SJCRH30 (cell line): ENCODE measurements at places on chromosomes 16 and 17. TPM values are rescaled to one million over a fixed set of nuclear protein-coding genes. Genes with fewer than 3 reads are reported as not detected.

GRCh38 chr16:10240854-10241613 lies 58.8 kb upstream of the GRIN2A start:
- DNase-seq: no peak

- no peak for DNase-seq
Observed at GRCh38 chr16:50172195-50172922, 19.3 kb downstream of the TENT4B start.

- peak; percentile 87 for DNase-seq
Observed at GRCh38 chr17:73228748-73229236, 32.9 kb downstream of the CPSF4L start.

GRCh38 chr16:51024703-51025102 lies 126.4 kb downstream of the SALL1 start:
- no peak for DNase-seq

DNA sequence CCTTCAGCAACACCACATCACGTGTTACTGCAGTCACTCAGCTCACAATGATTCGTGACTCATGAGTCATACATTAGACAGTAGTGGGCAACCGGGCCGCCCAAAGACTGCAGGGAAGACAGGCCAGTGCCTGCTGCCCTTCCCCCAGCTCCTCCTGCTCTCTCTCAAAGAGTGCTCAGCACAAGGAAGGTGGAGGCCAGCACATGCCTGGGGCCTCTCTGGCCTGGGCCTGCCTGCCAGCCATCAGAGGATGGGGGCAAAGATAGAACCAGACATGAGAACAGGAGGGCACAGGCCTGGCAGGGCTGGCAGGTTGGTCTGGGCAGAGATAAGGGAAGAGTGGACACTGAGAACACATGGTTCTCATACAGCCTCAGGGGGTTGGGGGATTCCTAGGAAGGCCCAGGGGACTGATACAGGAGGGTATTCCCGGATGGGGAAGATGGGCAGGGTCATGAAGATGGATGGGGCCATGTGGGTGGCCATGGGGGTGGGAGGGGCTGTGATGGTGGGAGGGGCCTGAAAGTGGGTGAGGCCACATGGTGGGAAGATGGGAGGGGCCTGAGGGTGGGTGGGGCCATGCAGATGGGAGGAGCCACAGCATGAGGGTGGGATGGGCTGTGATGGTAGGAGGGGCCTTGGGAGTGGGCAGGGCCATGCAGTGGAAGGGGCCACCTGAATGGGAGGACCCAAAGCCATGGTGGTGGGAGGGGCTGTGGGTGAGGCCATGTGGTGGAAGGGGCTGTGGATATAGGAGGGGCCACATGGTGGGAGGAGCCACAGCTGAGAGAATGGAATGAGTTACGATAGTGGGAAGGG lies 29.0 kb downstream of the KATNB1 start:
- peak; percentile 75 for DNase-seq

GRCh38 chr16:11151885-11152629 lies 103.9 kb downstream of the SOCS1 start:
- DNase-seq: peak; percentile 83

DNA sequence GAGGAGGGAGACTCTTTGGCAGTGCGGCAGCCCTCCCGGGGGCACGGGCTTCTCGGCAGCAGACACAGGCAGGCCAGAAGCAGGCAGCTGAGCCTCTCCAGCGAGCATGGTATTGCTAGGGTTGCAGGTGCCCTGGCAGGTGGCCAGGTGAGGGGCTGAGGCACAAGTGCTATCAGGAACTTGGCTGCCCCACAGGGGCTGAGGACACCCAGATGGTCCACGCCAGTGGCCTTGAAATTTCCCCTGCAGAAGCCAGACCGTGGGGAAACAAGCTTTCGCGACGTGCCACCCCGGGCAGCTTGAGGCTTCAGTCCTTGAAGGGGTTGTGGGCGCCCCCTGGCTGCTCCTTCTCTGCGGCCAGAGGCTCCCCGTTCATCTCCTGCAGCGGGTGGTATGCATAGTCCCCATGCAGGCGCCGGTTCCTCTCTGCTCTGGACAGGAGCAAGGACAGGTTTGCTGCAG lies 8.5 kb downstream of the NAGPA start:
- DNase-seq: peak; percentile 27

GRCh38 chr17:71032746-71033273 lies 863.5 kb downstream of the KCNJ2 start:
- no peak for DNase-seq

DNA sequence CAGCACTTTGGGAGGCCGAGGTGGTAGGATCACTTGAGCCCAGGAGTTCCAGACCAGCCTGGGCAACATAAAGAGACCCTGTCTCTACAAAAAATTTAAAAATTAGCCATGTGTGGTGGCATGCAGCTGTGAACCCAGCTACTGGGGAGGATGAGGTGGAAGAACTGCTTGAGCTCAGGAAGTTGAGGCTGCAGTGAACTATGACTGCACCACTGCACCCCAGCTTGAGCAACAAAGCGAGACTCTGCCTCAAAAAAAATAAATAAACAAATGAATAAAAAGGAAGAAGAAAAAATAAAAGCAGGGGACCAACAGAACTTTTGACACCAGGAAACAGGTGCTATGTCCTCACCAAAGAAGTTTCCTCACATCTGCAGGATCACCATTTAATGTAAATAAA lies 14.2 kb downstream of the TERF2 start:
- DNase-seq: no peak

The SLC46A1 gene
- 10.6 and 11.0 TPM in 2 replicates for total RNA-seq

The SUPT6H gene
- 60.2 and 66.3 TPM in 2 replicates for total RNA-seq

The PNPO gene
- total RNA-seq: 9.7 and 10.4 TPM in 2 replicates

The CLDN6 gene
- total RNA-seq: not detected in 2 replicates
